ENCODE measurements at places on chromosomes 6 and 20.

DNA sequence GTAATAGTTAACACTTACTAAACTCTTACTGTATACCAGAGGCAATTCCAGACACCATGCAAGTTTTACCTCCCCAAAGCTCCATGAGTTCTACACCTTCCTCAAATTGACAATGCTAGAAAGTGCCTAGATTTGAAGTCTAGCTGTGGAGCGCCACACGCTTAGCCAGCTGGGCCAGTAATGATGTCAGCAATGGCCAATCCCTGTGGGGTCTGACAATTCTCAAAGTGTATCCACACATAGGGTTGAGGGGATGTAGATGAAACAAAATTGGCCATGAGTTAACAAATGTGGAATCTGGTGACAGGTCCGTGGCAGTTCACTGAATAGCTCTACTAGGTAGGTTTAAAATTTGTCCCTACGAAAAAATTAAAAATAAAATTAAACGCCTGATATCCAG lies 1.3 kb downstream of the ZNF343 start:
- no peak for DNase-seq

DNA sequence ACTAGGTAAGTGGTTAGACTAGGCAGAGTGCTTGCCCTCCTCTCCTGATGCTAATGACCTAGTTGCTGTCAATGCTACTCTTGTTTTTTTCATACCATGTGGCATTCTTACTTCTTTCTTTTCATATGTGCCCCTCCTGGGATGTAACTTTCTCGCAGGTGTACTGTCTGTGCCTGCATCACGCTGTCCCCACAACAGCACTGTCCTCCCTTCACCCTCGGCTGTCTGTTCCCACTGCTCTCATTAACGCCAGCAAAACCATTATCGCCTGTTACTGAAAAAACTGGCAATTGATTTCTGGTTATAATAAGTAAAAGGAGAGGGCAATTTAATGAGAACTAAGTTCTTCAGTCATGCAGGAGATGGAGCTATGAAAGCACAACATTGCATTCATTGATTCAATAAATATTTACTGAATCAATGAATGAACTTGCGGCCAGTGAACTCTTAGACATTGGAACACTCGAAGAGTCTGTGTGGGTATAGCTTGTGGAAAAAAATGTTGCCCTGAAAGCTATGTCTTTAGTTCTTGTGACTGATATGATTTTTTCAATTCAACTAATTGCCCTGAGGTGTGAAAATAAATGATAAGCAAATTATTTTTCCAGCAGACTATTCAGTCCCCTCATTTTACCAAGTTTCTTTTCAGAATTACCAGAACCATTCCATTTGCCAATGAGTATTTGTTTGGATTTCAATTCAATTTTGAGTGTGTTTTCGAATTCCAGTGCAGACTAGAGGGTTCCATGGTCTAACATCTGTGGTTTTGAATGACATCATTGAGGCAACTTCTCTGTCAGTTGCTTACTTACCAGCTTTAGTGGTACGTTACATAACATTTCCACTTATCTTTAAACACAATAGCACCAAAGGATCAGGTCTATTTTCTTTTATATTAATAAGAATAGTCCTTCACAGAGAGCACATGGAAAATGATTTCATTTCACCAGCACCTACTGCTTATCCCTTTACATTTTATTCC lies 2.1 kb downstream of the SLC17A4 start:
- no peak for DNase-seq

GRCh38 chr20:64099880-64100565 lies 7.3 kb downstream of the NPBWR2 start:
- DNase-seq: peak; percentile 30

GRCh38 chr20:22447447-22447778 lies 137.0 kb downstream of the FOXA2 start:
- DNase-seq: no peak

- no peak for DNase-seq
Observed at GRCh38 chr6:154513601-154514320, 3.3 kb upstream of the CNKSR3 start.

- peak; percentile 11 for DNase-seq
Observed at GRCh38 chr6:73309785-73310502, 44.1 kb downstream of the DPPA5 start.

GRCh38 chr6:169930799-169931198 lies 179.4 kb downstream of the ERMARD start:
- no peak for DNase-seq

- no peak for DNase-seq
Observed at GRCh38 chr20:11182720-11183119, 508.9 kb upstream of the JAG1 start.

- DNase-seq: no peak
Observed at GRCh38 chr6:111549168-111549567, 56.5 kb downstream of the TRAF3IP2 start.

DNA sequence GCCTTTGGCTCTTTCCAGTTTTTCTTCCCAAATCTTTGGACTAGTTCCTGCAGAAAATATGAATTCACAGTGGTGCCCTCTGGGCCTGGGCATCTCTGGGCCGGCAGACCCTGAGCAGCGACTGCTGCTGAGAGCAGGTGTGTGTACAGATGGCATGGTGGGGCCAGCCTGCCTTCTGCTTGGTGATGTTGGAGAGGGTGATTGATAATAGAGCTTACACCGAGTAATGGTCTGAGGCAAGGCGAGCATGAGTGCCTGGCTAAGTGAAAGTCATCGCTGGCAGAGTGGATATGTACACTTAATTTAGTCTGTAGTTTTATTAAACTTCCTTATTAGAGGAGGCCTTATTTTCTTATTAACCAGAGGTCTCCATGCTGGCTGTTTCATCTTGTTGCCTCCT lies 156.9 kb downstream of the CDKAL1 start:
- no peak for DNase-seq

- no peak for DNase-seq
Observed at GRCh38 chr6:3205913-3206312, 21.5 kb downstream of the TUBB2B start.

- no peak for DNase-seq
Observed at GRCh38 chr6:56172144-56172543, 75.2 kb downstream of the COL21A1 start.

GRCh38 chr6:37324131-37325033 lies 29.4 kb upstream of the RNF8 start:
- no peak for DNase-seq

- DNase-seq: no peak
Observed at GRCh38 chr6:170423814-170424603, 117.5 kb downstream of the FAM120B start.

DNA sequence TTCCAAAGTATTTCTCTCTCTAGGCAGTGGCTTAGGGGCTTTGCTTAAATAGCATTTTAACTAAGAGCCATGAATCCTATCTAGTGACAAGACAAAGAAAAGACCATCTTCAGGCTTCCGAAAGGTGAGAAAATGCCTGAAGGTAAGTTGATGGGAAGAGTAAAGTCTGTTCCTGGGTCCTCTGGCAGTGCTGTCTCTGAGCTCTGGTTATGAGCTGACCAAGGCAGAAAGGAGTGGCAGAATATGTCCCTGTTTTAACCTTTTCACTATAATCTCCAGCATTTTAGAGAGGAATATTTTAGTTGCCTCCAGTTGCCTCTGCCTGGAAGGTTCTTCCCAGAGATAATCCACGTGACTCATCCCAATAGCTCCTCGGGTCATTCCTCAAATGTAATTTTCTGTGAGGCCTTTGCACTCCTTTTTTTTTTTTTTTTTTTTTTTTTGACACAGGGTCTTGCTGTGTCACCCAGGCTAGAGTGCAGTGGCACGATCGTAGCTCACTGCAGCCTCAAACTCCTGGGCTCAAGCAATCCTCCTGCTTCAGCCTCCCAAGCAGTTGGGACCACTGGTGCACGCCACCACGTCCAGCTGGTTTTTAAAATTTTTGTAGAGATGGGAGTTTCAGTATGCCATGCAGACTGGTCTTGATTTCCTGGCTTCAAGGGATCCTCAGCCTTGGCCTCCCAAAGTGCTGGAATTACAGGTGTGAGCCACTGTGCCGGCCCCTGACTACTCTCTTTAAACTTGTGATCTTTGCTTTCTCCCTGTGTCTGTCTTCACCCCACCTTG lies 3.7 kb upstream of the ARMH2 start:
- no peak for DNase-seq

- no peak for DNase-seq
Observed at GRCh38 chr20:53535878-53536277, 57.8 kb downstream of the ZNF217 start.

- DNase-seq: no peak
Observed at GRCh38 chr6:109912118-109912517, 66.0 kb upstream of the GPR6 start.

DNA sequence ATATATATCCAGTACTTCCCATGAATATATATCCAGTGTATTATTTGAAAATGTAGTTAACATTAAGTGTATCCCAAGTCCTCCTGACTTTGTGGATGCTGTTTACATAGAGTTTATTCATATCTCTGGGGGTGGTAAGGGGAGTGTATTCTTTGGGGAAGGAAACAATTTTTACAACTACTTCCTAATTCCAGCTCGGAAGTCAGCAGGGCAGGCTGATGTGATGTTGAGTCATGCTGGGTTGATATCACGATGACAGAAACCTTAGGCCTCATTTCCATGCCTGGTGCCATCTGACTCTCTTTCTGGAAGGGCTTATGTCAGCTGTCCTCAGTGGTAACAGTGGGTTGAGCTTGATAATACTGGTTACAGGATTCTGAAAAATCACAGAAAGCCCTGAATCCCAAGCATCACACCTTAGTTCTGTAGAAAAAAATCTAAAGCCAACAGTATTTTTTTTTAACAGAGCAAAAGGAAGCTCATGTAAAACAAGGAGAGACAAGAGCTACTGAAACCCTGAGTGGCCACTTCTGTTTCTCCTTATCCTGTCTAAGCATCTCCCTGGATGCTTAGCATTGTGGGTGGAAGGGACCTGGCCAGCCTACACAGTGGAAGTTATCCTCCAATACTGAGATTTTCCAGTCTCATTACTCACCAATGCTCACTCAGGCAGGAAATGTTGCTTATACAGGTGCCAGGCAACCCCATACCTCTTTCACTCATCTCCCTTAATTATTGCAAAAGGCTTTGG lies 75.2 kb upstream of the IYD start:
- no peak for DNase-seq

DNA sequence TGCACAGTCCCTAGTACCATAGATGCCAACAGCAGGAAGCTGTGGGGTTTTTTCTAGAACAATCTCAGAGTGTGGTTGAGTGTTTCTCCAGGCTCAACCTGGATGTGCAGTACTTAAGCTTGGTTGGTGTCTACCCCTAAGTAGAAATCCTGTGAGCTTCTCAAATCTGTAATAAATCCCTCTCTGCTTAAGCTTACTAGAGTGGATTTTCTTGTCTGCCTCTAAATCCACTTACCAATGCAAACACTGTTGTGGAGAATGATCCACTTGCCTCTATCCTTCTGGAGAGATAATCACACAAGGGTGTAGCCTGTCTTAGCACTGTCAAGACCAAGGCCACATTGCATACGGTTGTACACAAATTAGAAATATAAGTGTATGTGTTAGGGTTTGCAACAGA lies 43.3 kb upstream of the CLIC5 start:
- no peak for DNase-seq

DNA sequence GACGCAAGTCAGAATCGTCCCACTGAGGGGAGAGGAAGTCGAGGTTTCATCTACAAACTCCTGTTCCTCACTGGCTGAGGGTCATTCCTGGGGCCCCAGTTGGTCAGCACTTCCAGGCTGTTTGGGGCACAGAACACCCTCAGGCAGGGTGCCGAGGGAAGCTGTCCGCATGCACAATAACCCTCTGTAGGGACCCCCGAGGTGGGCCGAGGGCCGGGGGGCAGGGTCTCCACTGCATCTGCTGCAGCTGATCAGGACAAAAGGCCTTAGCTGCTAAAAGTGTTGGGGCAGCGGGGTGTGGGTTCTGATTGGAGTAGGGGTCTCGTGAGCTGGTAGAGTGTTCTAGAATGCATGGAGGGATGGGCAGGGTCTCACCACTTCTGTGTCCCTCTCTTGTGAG lies 125.1 kb downstream of the TOX2 start:
- no peak for DNase-seq

GRCh38 chr6:106451439-106451838 lies 90.9 kb downstream of the CRYBG1 start:
- DNase-seq: no peak

GRCh38 chr6:16804546-16805242 lies 43.4 kb upstream of the ATXN1 start:
- DNase-seq: no peak

Data from T-cell (primary cell).